Omental fat pad (tissue), 4 donors: ENCODE measurements at places on chromosomes 3 and 15.

DNA sequence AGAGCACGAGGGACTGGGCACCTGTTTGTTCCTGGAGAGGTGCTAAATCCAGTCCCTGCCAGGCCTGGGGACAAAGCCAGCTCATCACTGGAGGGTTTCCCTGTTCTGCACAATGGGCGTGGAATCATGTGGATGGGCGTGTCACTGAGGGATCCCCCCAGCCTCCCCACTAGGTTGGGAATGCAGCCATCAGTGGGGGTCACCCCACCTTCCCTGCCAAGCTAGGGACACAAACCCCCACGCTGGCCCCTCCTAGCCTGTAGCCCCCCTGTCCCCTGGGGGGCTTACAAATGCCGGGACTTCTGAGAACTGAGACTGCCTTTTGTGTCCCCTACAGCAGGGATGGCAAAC, 61.9 kb downstream of the NSMCE3 start:
- DNase-seq = no peak

GRCh38 chr15:45441686-45442085, 63.3 kb upstream of the GATM start:
- DNase-seq = no peak

- no peak for DNase-seq
These were observed 18.2 kb downstream of the LOXL1 start for GRCh38 chr15:73944161-73945129.

- DNase-seq = no peak
These were observed 9.5 kb upstream of the TRIM69 start for GRCh38 chr15:44726568-44727484.

DNA sequence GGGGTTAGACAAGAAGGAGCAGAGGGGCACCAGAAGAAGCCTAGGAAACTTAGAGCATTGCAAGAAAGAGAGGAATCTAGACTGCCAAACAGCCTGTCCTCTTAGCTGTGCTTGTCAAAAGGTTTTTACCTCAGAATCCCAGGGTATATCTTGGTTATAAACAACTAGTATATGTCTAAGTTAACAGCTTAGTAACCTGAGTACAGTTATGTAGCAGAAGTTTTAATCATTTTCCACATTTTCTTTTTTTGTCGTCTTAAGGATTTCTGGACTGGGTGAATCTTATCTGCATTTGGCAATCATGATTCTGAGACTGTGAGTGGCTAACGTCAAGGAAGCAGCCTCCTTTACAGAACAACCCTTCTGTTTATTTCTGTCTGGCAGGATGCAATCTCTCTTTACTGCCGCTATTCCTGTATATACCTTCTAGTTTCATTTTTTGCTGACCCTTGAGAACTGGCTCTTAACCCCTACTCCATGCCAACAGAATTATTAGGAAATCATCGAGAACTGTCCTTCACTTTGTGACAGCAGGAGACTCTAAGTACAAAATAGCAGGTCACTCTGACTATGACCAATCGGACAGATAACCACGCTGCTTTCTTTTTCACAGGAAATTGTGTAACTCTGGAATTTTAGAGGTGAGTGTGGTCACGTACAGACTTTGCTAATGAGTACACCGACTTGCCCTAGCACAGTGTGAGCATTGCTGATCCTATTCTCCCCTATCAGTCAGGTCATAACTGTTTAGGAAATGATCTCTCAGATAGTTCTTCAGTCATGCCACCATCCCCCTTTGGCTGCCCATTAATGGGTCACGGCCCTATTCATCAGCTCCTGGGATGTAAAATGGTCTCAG, 3.3 kb upstream of the CP start:
- DNase-seq = no peak
